ENCODE measurements at places on chromosomes 16 and 17.

GRCh38 chr16:9256196-9256595, 164.8 kb downstream of the HAPSTR1 start:
- no peak for DNase-seq

DNA sequence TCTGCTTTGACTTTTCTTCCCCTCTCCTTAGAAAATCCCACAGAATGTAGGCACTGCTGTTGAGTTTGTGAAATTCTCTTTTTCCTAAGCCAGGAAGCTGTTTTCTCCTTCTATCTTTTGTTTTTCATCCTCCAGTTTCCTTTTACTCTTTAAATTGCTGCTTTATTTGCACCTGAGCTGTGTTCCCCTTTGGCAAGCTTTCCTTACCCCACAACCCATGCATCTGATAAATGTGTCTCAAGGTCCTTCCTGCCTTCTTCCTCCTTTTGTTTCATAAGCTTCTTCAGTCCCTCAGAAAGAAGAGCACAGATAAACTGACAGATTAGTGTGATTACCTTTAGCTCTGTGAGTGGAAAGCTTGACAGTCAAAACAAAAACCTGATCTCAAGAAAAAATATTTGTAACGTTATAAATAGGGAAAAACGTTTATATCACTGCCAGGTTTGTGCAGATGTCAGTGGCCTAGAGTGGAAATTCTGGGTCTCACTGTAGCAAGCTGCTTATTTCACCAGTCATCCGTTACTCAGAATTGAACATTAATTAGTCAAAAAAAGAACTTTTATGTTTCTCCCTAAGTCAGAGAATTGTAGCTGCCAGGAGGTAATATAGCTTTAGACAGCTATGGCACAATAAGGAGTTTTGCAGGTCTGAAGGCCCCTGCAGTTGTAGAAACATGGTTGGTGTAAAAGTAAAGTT, 23.6 kb downstream of the GSDMB start:
- no peak for DNase-seq

DNA sequence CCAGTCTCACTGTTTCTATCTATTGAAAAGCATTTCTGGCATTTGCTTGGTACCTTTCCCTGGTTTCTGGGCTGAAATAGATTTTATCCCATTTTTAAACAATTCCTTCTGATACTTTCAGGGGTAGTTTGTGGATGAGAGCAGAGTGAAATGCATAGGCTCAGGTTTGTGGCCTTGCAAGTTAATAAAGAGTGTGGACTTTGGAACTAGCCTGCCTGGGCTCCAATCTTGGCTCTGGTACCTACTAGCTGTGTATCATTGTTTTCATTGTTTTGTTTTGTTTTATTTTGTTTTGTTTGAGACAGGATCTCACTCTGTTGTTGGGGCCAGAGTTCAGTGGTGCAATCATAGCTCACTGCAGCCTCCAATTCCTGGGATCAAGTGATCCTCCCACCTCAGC, 175.5 kb downstream of the PRKCB start:
- DNase-seq, result no peak

GRCh38 chr17:79619636-79620206, 8.9 kb upstream of the RBFOX3 start:
- no peak for DNase-seq

DNA sequence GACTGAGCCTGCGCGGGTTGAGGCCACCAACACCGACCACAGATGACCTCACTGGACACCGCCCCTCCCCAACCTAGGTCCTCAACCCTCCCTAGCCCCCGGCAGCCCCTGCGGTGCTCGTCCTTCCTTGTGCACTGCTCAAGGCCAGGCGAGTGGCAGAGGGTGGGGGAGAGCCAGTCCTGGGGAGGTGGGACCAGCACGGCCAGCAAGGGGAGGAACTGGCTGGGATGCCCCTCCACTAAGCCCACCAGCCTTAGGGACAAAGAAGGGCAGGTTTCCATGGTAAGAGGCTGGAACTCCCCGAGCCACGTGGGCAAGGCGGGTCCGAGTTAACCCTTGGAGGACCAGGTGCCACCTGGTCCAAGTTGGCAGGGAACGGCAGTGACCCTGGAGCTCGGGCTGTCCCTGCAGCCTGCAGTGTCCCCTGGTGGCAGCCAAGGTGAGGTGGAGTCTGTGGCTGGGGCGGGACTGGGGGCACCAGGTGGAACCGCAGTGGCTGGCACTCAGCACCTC, 9.2 kb downstream of the FSCN2 start:
- DNase-seq, result no peak

GRCh38 chr17:49984776-49985175, 10.2 kb downstream of the DLX3 start:
- no peak for DNase-seq

DNA sequence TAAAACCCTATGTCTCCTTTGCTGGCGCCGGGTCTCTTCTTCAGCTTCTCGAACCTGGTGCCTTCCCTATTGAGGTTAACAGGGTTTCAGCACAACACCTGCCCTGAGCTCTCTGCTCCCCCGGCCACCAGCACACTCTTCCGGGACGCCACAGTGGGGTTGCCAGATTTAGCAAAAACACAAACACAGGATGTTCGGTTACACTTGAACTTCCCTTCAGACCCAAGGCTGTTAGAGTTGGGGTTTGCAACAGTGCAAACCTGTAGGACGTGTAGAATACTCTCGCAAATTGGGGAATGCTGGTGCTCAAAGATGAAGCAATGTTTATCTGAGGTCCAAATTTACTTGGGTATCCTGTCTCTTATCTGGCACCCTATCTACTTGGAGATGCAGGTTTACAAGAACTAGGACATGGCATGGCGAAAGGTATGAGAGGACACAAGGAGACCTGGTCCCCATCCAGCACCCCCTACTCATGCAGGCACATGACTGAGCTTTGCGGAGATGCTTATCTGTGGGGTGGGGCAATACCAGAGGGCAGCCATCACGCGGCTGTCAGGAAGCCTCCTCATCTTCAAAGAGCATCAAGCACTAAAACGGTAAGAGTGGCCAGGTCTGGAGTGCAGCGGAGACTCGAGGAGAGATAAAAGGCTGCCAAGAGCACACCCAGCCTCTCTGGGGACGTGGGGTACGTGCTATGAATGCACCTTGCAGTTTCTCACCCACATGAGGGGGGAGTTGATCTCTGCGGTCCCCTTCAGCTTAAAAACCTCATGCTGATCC, 52.8 kb downstream of the SDK2 start:
- no peak for DNase-seq

- DNase-seq, result no peak
These were observed 3.5 kb upstream of the CDC6 start for GRCh38 chr17:40284085-40284713.

DNA sequence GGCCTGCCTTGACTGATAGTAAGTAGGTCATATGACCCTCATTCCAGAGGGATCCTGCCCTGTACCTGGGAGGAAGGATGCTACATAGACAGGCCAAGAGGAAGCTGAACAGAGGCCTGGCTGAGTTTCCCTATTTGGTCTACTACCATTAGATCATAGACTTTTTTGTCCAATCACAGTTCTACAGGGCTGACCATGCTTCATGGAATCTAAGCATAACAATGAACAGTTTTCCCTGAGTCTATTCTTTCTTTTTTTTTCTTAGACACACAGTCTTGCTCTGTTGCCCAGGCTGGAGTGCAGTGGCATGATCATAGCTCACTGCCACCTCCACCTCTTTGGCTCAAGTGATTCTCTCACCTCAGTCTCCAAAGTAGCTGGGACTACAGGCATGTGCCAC, 3.9 kb downstream of the GPR179 start:
- DNase-seq, result no peak

GRCh38 chr16:65782611-65783600, 583.6 kb upstream of the CDH5 start:
- no peak for DNase-seq

DNA sequence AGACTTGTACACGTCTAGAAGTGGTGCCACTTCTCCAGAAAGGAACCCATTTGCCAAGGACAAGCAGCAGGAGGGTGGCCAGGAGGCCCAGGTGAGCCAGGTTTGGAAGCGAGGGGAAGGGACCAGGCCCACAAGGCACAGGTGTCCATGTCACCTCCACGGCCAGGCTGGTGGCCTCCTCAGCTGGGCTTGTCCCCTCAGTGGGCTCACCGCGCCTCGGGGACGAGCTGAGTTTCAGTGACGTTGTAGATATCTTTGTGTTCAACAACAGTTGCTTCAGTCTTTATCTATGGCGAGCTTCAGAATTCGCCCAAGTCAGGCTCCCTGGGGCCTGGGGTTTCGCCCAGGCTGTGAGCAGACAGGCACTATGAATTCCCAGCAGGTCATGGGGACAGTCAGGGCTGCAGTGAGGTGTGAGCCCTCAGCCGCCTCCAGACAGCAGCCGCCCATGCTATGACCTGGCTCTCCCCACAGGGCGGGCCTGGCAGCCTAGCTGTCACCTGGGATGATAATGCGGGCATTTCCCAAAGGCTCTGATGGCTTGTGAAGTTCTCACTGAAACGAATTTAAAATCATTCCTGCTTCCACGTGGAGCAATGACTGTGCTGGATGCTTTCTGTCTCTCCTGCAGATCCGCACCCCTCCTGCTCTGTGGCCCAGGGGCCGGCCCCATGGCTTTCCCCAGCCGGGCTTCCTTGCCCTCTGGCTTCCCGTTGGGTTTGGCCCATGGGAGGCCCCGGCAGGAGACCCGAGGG, 89.5 kb downstream of the MRC2 start:
- no peak for DNase-seq

DNA sequence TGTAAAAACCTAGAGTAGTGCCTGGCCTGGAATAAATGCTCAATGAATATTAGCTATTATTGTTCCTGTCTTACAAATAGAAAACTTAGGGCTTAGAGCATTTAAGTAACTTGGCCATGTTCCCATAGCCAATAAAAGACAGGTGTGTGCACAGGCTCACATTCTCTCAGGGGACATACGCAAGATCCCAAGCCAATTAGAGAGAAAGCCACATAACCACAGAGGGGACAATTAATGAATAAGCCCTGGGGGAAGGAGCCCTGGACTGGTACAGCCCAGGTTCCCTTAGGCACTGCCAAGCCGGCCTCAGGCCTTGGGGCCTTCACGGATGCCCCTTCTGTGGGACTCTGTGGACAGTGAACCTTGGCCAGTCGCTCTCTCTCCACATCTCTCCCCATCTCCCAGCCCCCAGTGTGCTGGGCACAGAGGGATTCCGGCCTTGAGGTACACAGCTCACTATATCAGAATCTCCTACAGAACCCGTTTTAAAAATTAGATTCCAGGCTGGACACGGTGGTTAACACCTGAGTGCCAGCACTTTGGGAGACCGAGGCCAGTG, 27.3 kb upstream of the ABCC12 start:
- no peak for DNase-seq

GRCh38 chr16:86982912-86983311, 334.3 kb downstream of the C16orf95 start:
- DNase-seq, result no peak

Data from activated CD4-positive, alpha-beta T cell treated with anti-CD3 and anti-CD28 coated beads, Interleukin-2, amount 50 U/mL, for 4 hours (primary cell).